ENCODE measurements at places on chromosomes 1 and 21. TPM values are rescaled to one million over a fixed set of nuclear protein-coding genes. Genes with fewer than 3 reads are reported as not detected.
A peak's percentile ranks its signal among the peaks of the same experiment; 100 is the strongest.

Gene HDGF
- total RNA-seq, result 361 TPM

Gene SH3BP5L
- 25.6 TPM for total RNA-seq

Gene KRTAP21-2
- not detected for total RNA-seq

Gene IL10RB
- 30.1 TPM for total RNA-seq

Gene NMNAT2
- not detected for total RNA-seq

Gene LYPD8
- not detected for total RNA-seq

Gene PLEKHN1
- 2.8 TPM for total RNA-seq

Gene LRRIQ3
- total RNA-seq, result 1.7 TPM

Gene ATP13A2
- 24.2 TPM for total RNA-seq

Gene SYT14
- total RNA-seq, result not detected

Gene FGR
- total RNA-seq, result not detected

Gene SLC45A3
- total RNA-seq, result 0.37 TPM

Gene FCRL3
- 1.1 TPM for total RNA-seq

Gene C1orf141
- total RNA-seq, result 0.71 TPM

DNA sequence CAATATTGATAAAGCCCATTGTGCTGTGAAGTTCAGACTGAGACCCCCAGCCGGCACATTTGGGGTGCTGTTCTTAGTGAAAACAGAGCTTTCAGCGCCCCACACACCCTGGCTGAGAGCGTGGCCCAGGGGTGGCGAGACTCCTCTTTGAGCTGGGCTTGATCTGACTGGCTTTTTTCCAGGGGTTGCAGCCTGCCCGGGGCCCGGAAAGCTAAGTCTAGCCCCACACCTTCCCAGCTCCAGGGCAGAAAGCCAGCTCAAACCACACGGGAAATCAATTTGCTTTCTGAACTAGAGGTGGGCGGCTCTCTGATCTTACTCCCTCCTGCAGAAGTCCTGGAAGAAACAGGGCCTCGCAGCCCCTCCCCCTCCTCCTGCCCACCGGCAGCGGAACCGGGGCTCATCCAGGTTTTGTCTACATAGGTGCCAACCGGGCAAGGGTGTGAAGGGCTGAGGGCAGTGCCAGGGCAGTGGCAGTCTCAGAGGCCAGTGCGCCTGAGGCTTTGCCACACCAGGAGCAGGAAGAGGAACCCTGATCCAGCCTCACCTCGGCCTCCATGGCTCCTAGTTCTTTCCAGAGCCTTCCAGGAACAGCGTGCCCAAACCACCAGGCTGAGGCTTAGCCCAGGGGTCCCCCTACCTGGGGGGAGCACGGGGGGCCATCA lies 155.3 kb downstream of the NPHP4 start:
- ATAC-seq, result no peak

DNA sequence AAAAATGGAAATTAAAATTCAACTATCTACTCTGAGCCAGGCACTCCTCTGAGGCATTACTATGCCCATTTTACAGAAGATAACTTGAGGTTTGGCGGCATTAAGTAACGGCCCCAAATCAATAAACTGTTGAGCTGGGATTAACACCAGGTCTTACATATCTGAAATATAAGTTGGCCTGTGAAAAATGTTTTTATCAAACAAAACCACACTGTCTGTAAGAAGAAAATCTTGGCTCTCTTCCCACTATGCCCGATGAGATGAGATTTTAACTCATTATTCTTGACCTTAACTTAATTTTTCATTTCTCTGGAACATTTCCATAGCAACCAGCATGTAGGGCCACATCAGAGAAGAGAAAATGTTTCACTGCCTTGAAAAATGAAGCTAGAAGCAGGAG lies 21.8 kb downstream of the RC3H1 start:
- no peak for ATAC-seq

- ATAC-seq, result no peak
These were observed 88.3 kb downstream of the CD58 start for GRCh38 chr1:116482490-116482889.

DNA sequence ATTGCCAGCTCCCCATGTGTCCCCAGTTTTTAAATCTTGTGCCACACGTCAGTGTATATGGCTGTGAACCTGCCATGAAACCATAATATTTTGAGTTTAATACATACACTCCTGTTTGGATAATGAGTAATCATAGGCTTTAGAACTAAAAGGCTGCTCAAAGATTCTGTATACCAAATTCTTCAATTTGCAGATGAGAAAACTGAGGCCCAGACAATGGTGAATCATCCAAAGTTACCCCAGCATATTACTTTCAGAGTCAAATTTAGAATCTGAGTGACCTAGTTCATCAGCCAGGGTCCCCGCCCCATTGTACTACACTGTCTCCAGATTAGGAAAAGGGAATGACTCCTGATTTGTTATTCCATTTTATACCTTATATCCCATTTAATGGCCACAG lies 224.6 kb downstream of the FGGY start:
- ATAC-seq, result no peak

GRCh38 chr1:64838486-64838885 lies 93.6 kb downstream of the RAVER2 start:
- no peak for ATAC-seq

DNA sequence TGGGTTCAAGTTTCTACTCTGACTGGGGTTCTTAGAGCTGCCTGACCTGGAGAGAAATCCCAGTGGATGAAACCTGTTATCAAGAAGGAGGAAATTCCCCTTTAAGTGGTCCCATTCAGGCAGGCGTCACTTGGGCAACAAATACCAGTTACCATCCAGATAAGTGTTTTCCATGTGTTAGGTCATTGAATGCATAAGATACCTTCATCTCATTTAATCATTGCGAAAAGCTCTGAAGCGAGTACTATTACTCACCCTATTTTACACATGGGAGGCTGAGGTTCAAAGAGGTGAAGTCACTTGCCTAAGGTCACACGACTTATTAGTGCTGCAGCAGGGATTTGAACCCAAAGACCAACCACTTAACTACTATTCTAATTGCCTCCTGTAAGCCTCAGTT lies 45.5 kb upstream of the RPL11 start:
- ATAC-seq, result no peak

- ATAC-seq, result peak; percentile 92
These were observed at the start of the genes ANKRD34A and POLR3GL for GRCh38 chr1:145964328-145965118. ANKRD34A (minus strand) TSS chr1:145964575; CDS start chr1:145961759, 2,816 bp downstream. POLR3GL (plus strand) TSS chr1:145964690; CDS start chr1:145974866, 10,176 bp downstream.

- no peak for ATAC-seq
These were observed 112.0 kb downstream of the ST3GAL3 start for GRCh38 chr1:43819357-43819756.

DNA sequence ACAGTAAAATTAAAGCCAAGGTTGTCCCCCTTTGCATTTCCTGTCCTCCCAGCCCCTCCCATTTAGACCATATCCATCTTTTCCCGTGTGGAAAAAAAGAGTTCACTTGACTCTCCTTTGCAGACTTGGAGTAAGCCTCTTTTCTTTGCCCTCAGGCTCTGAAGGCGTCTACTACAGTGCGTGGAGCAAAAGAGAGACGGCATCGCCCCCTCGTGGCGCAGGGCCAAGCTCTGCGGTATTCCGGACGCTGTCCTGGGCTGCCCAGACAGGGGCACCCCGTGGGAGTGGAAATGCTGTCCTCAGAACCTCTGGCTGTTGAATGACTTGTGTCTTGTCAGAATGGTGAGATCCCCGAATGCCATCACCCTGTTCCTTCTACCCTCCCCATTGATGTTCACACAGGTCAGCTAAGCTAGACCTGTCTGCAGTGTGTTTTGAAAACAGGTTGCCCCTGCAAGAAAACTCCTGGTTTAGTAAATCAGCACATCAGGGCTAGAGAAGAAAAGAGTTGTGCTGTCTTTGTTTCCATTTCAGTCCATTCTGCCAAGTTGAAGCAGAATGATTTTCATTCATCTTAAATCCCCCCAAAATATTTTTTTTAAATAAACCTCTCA lies 12.3 kb upstream of the GJA8 start:
- peak; percentile 92 for ATAC-seq

DNA sequence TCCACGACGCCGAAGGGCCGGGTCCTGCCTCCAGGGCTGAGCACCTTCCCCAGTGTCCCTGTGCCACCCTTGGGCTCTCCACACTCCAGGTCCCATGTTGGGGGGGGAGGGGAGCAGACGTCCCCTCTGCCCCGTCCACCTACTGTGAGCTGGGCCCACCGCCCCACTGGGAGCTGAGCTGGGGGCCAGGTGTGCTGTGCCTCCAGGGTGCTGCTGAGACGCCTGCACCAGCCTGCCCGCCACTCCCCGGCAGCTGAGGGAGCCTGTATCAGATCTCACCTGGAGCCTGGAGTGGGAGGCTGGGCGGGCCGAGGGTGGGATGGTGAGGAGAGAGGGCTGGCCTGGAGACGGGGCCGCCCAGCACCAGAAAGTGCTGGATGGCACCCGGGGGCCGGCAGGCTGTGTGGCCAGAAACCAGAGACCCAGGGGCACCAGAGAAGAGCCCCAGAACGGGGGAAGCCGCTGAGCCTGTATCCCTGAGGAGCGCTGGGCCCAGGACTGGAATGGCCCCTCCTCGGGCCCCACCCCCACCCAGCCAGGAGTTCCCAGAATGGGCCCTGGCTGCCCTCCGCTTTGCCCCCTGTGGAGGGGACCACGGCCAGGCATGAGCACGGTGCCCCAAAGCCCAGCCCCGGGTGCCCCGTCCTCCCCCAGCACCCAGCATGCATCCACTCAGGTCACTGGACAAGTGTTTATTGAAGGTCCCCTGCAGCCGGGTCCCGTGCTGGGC lies 3.4 kb downstream of the TNFRSF18 start:
- no peak for ATAC-seq

GRCh38 chr1:23868557-23869016 lies 497 bp upstream of the FUCA1 start:
- peak; percentile 1 for ATAC-seq
